Endodermal cell (in vitro differentiated cells): ENCODE measurements at places on chromosomes 1 and 21. TPM values are rescaled to one million over a fixed set of nuclear protein-coding genes. Genes with fewer than 3 reads are reported as not detected.

DNA sequence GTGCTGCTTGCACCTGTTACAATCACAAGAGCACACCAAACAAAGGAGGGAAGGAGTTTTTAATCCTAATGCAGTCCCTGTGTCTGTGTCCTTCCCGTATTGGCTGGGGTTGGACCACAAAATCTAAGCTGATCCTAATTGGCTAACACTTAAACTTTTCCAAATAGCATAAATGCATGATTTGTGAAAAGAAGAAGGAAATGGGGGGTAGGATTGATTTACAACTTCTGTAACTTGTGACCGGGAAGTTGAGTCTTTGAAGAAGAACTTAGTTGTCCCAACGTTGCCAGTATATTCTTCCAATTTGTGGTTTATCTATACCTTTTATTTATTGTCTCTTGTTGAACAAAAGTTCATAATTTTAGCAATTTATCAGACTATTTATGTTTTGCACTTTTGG, 11.8 kb upstream of the IPP start:
- H3K4me1 ChIP-seq = peaks cover 6% of the 10 kb centered on the region
- H3K27me3 ChIP-seq = no peaks in the 10 kb centered on the region
- H3K4me3 ChIP-seq = no peak overlapping the region

GRCh38 chr1:43206600-43207228, 34.6 kb downstream of the CFAP57 start:
- no peaks in the 10 kb centered on the region for H3K27me3 ChIP-seq
- DNase-seq = peak; percentile 95
- peak overlapping the region; percentile 61 for H3K27ac ChIP-seq
- peak overlapping the region; percentile 64 for H3K4me3 ChIP-seq
- H3K36me3 ChIP-seq = no peaks in the 10 kb centered on the region

DNA sequence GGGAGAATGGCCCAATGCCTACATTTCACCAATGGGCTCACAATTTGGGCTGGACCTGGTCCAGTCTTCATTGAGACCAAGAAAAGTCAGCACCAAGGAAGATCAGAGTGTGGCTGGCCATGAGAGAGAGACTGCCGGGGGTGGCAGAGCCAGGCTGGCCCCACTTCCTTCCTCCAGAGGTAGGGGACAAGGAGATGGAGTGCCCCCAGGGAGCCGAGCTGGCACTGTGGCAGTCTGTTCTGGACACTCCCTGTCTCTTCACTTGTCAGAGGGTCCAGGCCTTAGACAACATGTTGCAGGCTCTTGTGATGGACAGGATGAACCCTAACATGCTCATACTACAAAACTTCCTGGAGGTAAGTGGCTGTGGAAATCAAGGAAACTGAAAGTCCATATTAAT, 27.7 kb downstream of the INAVA start:
- peak; percentile 16 for DNase-seq
- H3K4me1 ChIP-seq = no peaks in the 10 kb centered on the region
- no peak overlapping the region for H3K4me3 ChIP-seq
- H3K27me3 ChIP-seq = no peaks in the 10 kb centered on the region

- no peaks in the 10 kb centered on the region for H3K27me3 ChIP-seq
- H3K27ac ChIP-seq = no peak overlapping the region
- no peak overlapping the region for H3K4me3 ChIP-seq
- DNase-seq = no peak
- H3K36me3 ChIP-seq = no peaks in the 10 kb centered on the region
These were observed 50.7 kb upstream of the IRF2BP2 start for GRCh38 chr1:234660536-234661316.

DNA sequence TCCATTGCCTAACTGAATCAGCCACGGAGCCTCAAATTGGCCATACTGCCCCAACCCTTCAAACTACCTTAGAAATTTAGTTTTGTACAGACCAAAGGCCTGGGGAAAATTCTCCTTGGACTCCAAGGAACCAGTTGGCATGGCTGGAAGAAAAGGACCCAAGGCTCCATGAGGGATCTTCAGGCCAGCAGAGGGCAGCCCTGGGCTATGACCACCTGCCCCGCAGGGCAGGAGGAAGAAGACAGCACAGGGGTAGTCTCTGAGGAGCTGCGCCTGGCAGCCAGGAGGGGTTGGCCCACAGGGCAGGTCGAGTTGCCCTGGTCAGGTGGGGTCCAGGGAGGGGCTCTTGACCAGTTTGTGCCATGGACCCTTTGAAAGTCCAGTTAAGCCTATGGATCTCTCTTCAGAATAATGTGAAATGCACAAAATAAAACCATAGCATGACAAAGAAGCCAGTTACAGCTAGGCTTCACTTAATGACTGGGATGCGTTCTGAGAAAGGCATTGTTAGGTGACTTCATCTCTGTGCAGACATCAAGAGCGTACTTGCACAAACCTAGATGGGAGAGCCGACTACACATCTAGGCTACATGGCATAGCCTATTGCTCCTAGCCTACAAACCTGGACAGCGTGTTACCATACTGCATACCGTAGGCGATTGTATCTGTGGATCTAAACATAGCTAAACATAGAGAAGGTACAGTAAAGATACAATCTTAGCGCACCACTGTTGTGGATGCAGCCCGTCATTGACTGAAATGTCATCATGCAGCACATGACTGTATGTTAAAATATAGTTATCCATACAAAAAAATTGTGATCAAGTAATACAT, 26.1 kb downstream of the CACNA1S start:
- H3K36me3 ChIP-seq = no peaks in the 10 kb centered on the region
- peak; percentile 92 for DNase-seq
- no peak overlapping the region for H3K27ac ChIP-seq
- H3K27me3 ChIP-seq = peaks cover 6% of the 10 kb centered on the region
- no peak overlapping the region for H3K4me3 ChIP-seq

- no peak overlapping the region for H3K4me3 ChIP-seq
- H3K27ac ChIP-seq = no peak overlapping the region
- peaks cover 52% of the 10 kb centered on the region for H3K27me3 ChIP-seq
- no peaks in the 10 kb centered on the region for H3K4me1 ChIP-seq
These were observed 8.4 kb upstream of the IL12RB2 start for GRCh38 chr1:67299296-67299695.

DNA sequence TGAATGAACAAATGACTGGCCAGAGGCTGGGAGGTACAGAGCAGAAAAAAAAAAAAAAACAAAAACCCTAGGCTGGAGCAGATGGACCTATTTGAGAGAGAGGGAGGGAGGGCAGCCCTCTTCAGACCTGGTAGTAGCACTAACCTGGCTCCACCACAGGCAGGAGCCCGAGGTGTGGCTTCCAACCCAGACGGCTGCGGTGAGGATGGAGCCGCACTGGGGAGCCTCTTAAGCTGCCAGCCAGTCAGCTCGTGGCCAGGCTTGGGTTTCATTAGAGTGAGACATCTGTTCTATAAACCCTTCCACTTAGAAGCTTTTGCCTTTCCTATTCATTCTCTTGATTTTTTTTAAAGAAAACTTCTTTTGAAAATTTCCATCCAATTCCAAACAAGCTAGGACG, 16.8 kb downstream of the LGR6 start:
- H3K27ac ChIP-seq = no peak overlapping the region
- peak; percentile 73 for DNase-seq
- H3K36me3 ChIP-seq = no peaks in the 10 kb centered on the region
- peaks cover 4% of the 10 kb centered on the region for H3K4me1 ChIP-seq

DNA sequence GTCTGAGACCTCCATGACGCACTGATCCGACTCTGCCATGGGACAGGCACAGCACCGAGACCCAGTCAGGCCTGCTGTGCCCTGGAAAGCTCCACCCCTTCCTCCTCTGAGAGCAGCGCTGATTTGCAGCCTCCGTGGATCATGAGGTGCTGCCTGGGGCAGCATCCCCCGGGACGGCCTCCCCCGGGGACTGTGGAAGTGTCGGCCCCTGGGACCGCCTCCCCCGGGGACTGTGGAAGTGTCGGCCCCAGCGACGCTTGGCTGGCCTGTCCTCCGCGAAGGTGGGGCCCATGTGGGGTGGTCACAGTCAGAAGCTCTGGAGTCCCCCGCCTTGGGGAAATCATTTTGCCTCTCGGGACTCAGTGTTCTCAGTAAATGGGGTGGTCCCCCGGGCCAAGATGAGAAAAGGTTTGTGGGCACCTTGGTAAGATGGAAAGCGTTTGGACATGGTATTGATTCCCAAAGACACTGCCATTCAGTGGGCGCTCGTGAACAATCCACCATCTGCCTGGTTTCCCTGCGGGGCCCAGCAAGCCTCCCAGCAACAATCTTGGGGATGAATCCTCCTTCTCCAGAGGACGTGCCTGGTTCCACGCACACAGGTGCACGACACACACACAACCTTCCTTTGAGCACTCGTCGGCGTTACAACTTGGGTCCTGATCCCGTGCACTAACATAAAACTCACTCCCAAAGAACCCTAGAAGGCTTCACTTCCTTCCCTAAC, 3.0 kb downstream of the TFF2 start:
- no peaks in the 10 kb centered on the region for H3K4me1 ChIP-seq
- DNase-seq = no peak
- H3K4me3 ChIP-seq = no peak overlapping the region
- no peaks in the 10 kb centered on the region for H3K27me3 ChIP-seq

DNA sequence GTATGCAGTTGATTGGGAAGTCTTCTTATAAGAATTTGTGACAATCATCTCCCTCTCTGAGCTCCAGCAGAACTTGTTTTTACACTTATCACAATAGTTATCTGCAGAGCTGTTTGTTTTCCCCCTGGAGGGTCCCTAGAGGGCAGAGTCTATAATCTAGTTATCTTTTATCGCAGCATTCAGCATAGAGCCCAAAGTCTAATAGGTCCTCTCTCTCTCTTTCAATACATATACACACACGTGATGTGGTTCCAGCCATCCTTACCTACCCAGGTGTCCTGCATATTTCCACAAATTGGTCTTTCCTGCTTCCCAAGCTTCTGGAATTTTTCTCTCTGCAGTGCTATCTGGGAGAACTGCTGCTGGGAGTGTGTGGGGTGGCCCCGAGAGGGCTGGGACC, 229.6 kb upstream of the KIAA0040 start:
- H3K36me3 ChIP-seq = no peaks in the 10 kb centered on the region
- H3K27me3 ChIP-seq = no peaks in the 10 kb centered on the region
- H3K4me1 ChIP-seq = peaks cover 4% of the 10 kb centered on the region
- no peak overlapping the region for H3K27ac ChIP-seq

DNA sequence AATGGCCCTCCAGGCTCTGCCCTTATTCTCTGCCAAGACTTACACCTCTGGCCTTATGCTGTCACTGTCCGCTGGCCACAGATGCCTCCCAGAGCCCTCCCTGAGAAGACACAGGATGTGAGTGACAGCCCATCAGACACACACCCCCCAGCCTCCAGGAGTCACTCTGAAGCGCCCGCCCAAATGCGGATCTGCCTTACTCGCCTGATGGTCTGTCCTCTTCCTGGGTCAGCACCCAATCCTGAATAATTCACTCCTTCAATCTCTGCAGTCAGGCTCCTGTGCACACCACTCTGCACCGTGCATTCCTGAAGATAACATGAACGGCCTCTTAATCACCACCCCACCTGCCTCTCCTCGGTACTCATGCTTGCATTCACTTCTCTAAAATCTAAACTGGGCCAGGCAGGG, 14.7 kb downstream of the CLSTN1 start:
- no peaks in the 10 kb centered on the region for H3K4me1 ChIP-seq
- H3K4me3 ChIP-seq = no peak overlapping the region
- DNase-seq = peak; percentile 53
- H3K27me3 ChIP-seq = no peaks in the 10 kb centered on the region
- H3K36me3 ChIP-seq = no peaks in the 10 kb centered on the region

GRCh38 chr1:195462646-195463045, 1145.6 kb downstream of the KCNT2 start:
- H3K27ac ChIP-seq = no peak overlapping the region
- H3K4me1 ChIP-seq = peaks cover 3% of the 10 kb centered on the region
- H3K36me3 ChIP-seq = no peaks in the 10 kb centered on the region
- no peak for DNase-seq

- no peak within 1 kb of the TSS for H3K27ac ChIP-seq
- peaks cover 63% of the 10 kb centered on the region for H3K27me3 ChIP-seq
- H3K36me3 ChIP-seq = no peaks in the 10 kb centered on the region
- H3K4me1 ChIP-seq = no peaks in the 10 kb centered on the region
- peak; percentile 89 for DNase-seq
These were observed at the start of gene CYP2J2 for GRCh38 chr1:59926381-59927123. Gene CYP2J2, minus strand, starts transcription at chr1:59926773. Its CDS starts 27 bp downstream, at chr1:59926746.

- no peaks in the 10 kb centered on the region for H3K4me1 ChIP-seq
- no peak overlapping the region for H3K27ac ChIP-seq
- H3K4me3 ChIP-seq = peak overlapping the region; percentile 69
- H3K27me3 ChIP-seq = no peaks in the 10 kb centered on the region
- peak; percentile 96 for DNase-seq
These were observed 71.7 kb upstream of the ETS2 start for GRCh38 chr21:38733972-38734546.

DNA sequence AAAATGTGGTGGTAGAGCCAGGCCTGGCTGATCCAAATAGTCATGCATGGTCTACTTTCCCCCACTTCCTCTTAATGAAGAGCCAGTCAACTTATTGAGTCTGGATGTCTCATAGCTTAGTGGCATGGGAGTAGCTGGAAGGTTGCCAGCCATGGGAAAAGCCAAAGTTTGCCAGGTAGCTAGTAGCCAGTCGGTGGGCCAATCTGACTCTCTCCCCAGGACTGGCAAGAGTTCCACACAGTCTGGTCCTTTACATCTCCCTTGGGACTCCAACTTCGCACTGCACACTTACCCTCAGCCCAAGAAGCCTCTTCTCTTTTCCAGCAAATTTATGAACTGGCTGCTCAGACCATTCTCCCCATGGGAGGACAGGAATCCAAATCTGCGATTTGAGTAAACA, 8.3 kb downstream of the WARS2 start:
- H3K4me1 ChIP-seq = no peaks in the 10 kb centered on the region
- no peak overlapping the region for H3K27ac ChIP-seq

DNA sequence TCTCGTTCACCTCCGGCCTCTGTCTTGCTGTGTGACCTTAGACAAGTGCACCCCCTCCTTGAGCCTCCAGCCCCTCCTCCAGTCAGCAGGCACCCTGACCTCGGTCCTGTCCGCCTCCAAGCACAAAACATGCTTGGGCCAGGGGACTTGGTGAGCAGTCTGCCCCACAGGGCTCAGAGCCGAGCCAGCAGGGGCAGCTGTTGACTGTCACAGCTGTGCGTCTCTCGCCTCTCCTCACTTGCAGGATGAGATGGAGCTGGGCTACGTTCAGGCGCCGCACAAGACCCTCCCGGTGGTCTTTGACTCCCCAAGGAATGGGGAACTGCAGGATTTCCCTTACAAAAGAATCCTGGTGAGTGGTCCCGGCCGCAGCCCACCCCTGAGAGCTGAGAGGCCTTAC, 24.2 kb downstream of the PADI3 start:
- DNase-seq = no peak
- H3K4me3 ChIP-seq = no peak overlapping the region
- H3K27ac ChIP-seq = no peak overlapping the region
- H3K27me3 ChIP-seq = no peaks in the 10 kb centered on the region
- H3K4me1 ChIP-seq = no peaks in the 10 kb centered on the region

- no peaks in the 10 kb centered on the region for H3K36me3 ChIP-seq
- H3K27me3 ChIP-seq = no peaks in the 10 kb centered on the region
- peak; percentile 99 for DNase-seq
- no peak overlapping the region for H3K4me3 ChIP-seq
These were observed 11.0 kb downstream of the DMRTB1 start for GRCh38 chr1:53470155-53470554.

CYP4A11 gene
- total RNA-seq = 0.62 to 2.1 TPM in 2 of 3 replicates, not detected in the other

FMO3 gene
- total RNA-seq = not detected in 3 replicates

SMG7 gene
- total RNA-seq = 60.5 to 128 TPM (median 60.6 TPM) in 3 replicates

SHISAL2A gene
- 4.5 and 5.3 TPM in 2 replicates for total RNA-seq

NHLH2 gene
- 1.4 to 1.5 TPM (median 1.4 TPM) in 3 replicates for total RNA-seq

CLCA1 gene
- 0.24 and 0.36 TPM in 2 replicates for total RNA-seq

GPR52 gene
- 1.0 and 1.1 TPM in 2 replicates for total RNA-seq

C1QB gene
- not detected in 3 replicates for total RNA-seq

MPL gene
- 0.36 and 0.64 TPM in 2 replicates for total RNA-seq

PKP1 gene
- total RNA-seq = 0.41 and 0.44 TPM in 2 replicates

U2AF1 gene
- 57.3 and 61.8 TPM in 2 replicates for total RNA-seq

COL11A1 gene
- 27.5 to 111 TPM (median 36.3 TPM) in 3 replicates for total RNA-seq

LIPI gene
- not detected in 3 replicates for total RNA-seq

TBX19 gene
- total RNA-seq = 2.1 and 2.2 TPM in 2 replicates

RNF223 gene
- not detected in 2 replicates for total RNA-seq

CNKSR1 gene
- 30.8 and 35.8 TPM in 2 replicates for total RNA-seq
